T-helper 2 cell (primary cell): ENCODE measurements at places on chromosomes 13 and 19.

DNA sequence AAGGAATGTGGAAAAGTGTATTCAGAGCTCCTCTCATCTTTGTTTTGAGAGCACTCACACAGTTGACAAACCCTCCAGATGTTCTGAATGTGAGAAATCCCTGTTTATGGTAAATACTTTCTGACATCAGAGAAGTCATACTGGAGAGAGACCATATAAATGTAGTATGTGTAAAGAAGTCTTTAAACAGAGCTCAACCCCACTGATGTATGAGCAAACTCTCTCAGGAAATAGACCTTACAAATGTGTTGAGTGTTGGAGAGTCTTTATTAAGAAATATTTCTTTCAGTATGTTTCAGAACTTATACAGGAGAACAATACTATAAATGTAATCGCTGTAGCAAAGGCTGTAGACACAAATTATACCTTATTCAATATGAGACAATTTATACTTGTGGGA is 15.7 kb upstream of the ZNF329 start:
- no peak for DNase-seq

DNA sequence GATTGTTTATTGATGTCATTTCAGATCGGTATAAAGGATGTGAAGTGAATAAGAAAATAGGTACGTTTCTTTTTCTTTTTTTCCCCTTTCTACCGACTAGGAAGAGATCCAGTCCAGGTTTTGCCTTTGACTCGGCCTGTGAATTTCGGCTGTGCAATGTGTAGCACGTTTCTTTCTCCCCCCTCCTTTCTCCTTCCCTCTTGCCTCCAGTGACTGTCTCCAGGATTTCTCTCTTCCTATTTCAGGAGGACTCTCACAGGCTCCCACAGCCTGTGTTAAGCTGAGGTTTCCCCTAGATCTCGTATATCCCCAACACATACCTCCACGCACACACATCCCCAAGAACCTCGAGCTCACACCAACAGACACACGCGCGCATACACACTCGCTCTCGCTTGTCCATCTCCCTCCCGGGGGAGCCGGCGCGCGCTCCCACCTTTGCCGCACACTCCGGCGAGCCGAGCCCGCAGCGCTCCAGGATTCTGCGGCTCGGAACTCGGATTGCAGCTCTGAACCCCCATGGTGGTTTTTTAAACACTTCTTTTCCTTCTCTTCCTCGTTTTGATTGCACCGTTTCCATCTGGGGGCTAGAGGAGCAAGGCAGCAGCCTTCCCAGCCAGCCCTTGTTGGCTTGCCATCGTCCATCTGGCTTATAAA is at the start of gene GPC6:
GPC6 (plus strand) TSS at position 185 of the 657 bp plus-strand sequence.
- no peak for DNase-seq

GRCh38 chr19:15296841-15297415 is 35.4 kb downstream of the BRD4 start:
- DNase-seq = no peak

- DNase-seq = no peak
Observed at GRCh38 chr13:66273011-66273410, 957.1 kb downstream of the PCDH9 start.

DNA sequence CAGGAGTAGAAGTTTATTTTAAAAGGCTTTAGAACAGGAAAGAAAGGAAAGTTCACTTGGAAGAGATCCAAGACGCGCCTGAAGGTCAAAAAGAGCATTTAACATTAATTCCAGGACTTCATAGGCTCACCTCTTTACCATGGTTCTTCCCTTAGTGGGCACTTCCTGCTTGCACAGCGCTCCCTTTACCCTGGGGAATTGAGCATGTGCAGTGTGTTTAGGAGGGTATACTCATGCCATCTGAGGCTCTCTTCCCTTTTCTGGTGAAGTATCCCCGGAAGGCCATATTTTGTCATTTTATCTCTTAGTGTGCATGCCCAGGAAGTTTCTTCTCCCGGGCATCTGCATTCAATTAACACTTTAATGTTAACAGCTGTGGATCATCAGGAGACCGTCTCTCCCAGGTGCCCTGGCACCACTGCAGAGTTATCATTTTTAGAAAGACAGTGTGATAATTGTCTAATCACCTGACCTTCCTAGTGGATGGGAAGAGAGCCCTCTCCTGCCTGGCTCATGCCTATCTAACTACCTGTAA is 66.1 kb upstream of the ABCC4 start:
- DNase-seq = no peak

GRCh38 chr13:107576430-107576829 is 638.9 kb downstream of the LIG4 start:
- no peak for DNase-seq

DNA sequence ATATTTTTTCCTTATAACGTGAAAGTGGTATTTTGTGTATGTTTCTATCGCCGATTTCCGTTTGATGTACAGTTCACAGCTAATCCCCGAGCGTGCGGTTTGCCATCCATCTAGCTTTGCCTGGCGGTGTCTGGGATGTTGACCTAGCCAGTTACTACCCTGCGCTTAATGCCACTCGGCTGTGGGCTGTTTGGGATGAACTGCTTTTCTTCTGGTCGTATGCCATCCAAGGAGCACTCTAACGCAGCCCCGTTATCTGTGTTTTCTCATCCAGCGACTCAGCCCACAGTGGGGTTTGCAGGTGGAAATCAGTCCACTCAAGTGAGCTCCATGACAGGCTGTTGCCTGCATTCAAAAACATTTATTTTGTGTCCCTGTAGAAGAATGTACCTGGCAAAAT is 512.3 kb downstream of the MYO16 start:
- no peak for DNase-seq

- DNase-seq = no peak
Observed at GRCh38 chr19:13460045-13460444, 46.2 kb downstream of the CACNA1A start.

DNA sequence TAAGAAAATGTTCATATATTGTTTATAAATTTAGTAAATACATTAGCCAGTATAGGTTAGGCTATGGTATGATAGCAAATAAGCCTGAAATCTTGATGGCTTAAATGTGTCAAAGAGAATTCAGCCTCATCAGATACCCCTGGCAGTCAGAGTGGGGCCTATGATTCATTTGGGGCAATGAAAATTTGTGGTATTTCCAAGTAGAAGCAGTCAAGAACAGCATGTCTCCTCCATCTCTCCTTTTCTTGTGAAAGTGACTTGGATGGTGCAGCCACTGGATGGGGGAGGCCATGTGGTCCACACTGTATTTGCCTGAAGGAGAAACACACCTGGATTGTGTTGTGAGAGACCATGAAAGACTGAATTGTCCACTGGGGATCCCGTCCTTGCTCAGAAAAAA is 82.7 kb downstream of the DLEU7 start:
- no peak for DNase-seq

GRCh38 chr13:34522808-34523207 is 419.3 kb upstream of the NBEA start:
- no peak for DNase-seq

DNA sequence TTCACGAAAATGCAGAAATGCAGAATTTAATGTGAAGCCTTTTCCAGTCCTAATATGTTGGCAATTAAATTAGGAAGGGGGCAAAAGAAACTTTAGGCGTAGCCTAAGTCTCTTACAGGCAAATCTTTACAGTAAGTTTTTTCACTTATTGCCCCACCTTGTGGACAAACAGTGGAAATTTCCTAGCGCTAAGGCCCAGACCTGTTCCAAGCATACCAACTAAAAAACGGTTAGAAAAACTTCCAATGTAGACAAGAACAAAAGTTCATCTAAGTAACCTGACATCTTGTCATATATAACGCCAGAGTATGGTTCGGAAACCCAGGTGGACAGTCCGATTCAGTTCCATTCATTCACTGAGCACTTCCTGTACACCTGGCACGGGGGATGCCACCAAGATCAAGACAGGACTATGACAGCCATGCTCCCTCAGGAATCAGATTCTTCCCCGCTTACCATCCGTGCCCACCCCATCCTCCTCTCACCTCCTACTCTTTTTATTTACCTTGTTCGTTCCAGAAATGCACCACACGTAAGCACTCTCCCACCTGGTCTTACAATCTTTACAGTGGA is 4.9 kb downstream of the ZAR1L start:
- no peak for DNase-seq

DNA sequence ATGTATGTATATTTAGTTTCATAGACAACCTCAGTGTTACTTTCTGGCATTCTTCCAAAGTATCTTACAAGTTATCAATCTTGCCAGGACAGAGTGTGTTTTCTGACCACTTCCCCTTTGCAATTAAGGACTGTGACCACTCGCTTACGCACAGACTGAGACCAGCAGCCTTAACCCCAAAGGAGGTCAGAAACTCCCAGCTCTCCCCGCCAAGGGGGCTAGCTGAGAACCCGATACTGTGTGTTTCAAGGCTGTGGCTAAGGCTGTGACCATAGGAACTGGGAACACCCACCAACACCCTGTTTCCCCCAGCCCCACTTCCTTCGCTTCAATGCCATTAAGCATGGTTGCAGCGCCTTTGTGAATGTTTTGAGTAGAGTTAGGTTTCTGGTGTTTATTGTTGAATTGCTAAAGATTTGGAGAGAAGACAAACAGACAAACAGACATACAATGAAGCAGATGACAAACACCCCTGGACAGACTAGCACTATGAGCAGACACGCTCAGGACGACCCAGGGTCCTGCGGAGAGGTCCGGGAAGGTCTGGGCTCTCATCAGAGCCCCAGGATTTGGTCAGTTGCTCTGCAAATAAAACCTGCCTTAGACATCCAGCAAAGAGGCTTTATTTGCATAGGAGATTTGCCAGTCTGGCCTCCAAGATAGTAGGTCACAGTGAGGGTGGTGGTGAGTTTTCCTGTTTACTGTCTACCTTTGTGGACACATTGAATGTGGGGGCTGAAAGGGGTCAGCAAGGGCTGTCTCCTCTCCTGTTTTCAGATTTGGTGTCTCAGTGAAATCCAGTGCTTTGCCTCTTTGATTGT is 25.0 kb upstream of the TNFSF11 start:
- DNase-seq = no peak

DNA sequence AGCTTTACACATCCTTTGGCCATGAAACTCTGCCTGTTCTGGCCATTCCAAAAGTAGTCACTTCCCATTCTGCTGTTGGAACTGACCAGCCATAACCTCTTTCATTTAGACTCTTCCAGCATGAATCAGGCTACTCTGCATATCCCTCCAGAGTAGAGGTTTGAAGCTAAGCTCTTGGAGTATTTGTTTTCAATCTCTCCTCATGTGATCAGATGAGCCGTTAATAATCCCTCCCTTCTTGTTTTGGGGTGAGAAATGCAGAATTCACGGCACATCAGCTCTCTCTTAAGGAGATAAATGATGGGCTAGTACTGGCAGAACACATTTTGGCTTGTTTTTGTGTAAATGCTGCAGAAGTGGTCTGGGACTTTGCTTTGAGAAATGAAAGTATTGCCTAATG is 519.9 kb downstream of the PCDH17 start:
- no peak for DNase-seq

GRCh38 chr13:97369261-97369893 is 64.6 kb upstream of the RAP2A start:
- no peak for DNase-seq

- DNase-seq = no peak
Observed at GRCh38 chr13:28406733-28407266, 88.1 kb downstream of the FLT1 start.

DNA sequence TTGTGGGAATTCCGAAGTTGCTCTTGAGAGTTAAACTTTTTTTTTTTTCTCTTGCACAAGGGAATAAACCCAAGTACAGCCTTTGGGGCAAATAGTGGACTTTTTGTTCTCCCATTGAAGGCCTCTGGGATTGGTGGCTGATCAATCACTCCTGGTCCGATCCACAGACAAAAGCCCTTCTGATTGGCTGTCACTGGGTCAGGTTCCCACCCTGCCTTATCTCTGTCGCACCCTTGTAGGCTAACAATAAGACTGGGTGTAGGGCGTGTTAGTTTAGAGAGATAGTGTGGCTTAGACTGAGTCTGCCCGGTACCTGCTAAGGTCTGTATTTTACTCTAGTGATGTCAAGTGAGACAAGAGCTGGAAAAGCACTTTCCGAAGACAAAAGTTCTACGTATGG is 380.8 kb downstream of the NDFIP2 start:
- DNase-seq = no peak

DNA sequence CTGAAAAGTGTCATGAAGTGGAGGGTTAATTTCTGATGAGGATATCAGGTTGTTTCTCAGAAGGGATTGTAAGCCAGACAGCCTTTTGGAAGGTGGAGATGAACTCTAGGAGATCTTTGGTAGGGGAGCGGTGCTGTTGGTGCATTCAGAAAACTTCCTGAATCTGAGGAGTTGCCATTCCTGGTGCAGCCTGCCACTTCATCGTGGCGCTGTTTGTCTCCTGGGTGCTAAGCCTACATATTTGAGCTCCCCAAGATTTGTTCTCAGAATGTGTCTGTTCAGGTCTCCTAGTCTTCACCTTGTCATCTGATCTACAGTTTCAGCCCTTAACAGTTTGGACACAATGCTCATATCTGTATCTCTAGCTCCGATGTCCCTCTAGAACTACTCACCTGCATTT is 285.6 kb downstream of the MTUS2 start:
- peak; percentile 22 for DNase-seq

- no peak for DNase-seq
Observed at GRCh38 chr19:30393046-30393445, 20.9 kb downstream of the ZNF536 start.

DNA sequence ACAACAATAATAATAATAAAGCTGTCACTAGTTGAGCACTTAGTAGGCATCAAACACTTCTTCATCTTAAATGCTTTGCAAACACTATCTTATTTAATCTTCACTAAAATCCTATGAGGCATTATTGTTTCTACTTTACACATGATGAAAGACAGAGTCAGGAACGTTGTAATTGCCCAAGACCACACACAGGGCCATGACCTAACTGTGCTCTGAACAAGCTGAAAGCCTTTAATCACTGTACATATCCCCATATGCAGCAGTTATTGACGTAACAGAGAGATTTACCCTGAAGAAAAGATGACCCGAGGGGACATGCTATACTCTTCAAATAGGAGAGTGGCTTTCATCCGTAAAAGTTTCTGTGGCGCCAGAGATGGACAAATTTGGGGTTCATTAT is 53.0 kb downstream of the SACS start:
- DNase-seq = no peak

GRCh38 chr13:23868521-23868920 is 20.7 kb downstream of the MIPEP start:
- no peak for DNase-seq

GRCh38 chr19:5711025-5711424 is 8.9 kb downstream of the LONP1 start:
- no peak for DNase-seq

DNA sequence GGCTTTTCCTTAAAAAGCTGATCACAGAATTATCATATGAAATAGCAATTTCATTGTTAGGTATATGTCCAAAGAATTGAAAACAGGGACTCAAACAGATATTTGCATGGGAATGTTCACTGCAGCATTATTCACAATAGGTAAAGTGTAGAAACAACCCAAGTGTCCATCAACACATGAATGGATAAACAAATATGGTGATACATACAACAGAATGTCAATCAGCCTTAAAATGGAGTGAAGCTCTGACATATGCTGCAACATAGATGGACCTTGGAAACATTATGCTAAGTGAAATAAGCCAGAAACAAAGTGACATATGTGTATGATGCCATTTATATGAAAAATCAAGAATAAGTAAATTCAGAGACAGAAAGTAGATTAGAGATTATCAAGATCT is 6.1 kb upstream of the CEACAM1 start:
- DNase-seq = no peak
